ENCODE measurements at places on chromosomes 7 and 10. TPM values are rescaled to one million over a fixed set of nuclear protein-coding genes. Genes with fewer than 3 reads are reported as not detected.

The ANKRD2 gene
- 7.3 TPM for total RNA-seq

The GPR85 gene
- not detected for total RNA-seq

The CYP2E1 gene
- not detected for total RNA-seq

The CABCOCO1 gene
- total RNA-seq: 0.79 TPM

The MLXIPL gene
- 1.2 TPM for total RNA-seq

The GCK gene
- total RNA-seq: not detected

The SPDYE9 gene
- not detected for total RNA-seq
